ENCODE measurements at places on chromosomes 4 and X.

DNA sequence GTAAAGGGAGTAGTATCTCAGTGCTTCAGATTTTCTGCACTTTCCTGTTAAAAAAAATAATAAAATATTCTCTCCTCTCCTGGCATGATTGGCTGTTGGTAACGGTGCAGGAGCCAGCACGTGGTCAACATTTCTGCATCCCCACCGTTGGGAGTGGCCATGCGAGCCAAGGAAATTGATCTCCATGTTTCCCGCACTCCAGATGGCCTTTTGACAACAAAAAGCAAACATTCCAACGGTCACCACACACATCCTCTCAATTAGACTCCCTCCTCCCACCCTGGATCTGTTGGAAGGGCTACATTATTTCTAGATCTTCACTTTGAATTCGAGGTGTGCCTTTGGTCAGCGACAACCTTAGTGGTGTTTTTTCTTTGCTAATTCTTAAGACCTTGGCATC lies 45.0 kb downstream of the STK32B start:
- peak; percentile 83 for DNase-seq

- DNase-seq, result no peak
Observed at GRCh38 chrX:46793386-46794143, 34.6 kb upstream of the SLC9A7 start.

DNA sequence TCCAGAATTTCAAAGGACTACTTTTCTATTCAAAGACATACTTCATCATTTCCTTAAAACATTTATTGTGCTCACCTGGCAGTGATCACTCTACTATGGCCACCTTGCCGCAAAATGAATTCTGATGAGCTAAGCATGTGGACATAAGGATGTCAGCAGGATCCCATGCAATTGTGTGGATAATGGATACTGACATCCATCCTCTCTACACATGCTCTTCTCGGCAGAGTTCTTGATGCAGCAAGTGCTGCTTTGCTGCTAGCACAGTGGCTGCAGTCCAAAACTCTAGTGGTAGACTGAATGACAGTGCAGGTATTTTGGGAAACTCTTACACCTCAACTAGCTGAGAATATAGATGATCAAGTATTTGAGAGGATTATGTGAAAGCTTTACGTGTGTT lies 168.0 kb downstream of the BANK1 start:
- DNase-seq, result no peak

GRCh38 chrX:135437867-135438733 lies 16.4 kb downstream of the SMIM10L2A start:
- DNase-seq, result no peak

DNA sequence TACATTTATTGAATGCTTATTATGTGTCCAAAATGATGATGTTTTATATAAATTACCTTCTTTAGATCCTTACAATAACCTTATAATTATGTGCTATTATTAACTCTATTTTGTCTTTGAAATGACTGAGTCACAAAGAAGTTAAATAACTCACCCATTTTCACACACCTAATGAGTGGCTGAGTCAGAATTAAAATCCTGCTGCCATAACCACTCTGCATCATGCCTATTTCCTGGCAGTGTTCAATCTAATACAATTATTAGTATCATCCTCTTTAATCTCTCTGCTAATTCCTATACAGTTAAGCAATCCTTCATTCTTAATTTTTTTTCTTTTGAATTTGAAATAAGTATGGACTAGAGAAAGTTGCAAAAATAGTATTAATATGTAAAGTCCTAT lies 342.9 kb downstream of the CFAP299 start:
- DNase-seq, result no peak

DNA sequence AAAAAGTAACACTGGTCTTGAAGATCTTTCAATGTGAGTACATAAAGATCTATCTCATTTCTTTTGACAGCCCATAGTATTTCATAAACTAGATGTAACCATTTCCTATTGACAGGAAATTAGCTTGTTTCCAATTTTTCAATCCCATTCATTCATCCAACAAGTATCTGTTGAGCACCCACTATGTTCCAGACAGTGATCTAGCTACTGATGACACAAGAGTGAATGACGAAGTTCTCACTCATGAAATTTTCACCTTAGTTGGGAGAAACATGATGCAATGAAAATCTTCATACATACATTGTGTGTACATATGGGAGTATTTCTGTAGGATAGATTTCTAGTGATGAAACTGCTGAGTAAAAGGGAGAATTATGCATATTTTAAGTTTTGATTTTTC lies 1.7 kb downstream of the CD38 start:
- DNase-seq, result no peak

DNA sequence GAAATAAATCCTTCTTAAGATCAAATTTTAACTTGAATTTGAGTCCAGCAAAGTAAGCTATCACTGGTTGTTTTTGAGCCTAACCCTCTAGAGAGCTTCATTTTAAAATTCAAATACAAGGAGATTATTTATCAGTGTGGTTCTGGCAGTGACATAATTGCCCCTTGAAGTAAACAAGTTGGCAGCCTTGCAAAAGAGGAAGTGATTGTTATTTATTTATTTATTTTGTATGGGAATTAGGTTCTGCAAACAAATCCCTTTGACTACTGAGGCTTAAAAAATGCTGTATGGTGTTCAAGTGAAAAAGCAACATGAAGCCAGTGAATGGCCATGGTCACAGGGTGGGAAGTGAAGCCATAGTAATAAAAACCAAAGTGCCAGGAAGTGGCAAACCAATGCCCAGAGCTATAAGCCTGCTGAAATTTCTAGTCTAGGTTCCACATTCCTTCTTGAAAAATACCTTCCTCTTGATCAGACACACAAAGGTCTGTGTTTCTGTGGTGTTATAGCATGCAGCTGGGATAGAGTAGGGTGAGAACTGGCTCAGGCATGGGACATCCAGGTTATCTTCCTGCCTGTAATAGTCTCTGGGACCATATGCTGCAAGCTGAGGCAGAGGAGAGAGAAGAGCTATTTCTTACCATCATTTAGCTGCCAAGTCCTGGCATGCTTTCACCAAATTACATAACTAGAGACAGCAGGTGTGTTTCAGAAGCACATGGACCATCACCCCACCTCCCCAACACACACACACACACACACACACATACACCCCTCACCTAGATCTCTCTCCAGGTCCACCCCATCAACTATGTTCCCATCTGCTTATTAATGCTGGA lies 47.1 kb upstream of the TSPAN7 start:
- no peak for DNase-seq

GRCh38 chr4:108172753-108173598 lies 4.2 kb upstream of the LEF1 start:
- peak; percentile 49 for DNase-seq

GRCh38 chrX:137426695-137427425 lies 139.1 kb upstream of the ZIC3 start:
- no peak for DNase-seq

- no peak for DNase-seq
Observed at GRCh38 chr4:88709989-88710388, 12.4 kb upstream of the NAP1L5 start.

DNA sequence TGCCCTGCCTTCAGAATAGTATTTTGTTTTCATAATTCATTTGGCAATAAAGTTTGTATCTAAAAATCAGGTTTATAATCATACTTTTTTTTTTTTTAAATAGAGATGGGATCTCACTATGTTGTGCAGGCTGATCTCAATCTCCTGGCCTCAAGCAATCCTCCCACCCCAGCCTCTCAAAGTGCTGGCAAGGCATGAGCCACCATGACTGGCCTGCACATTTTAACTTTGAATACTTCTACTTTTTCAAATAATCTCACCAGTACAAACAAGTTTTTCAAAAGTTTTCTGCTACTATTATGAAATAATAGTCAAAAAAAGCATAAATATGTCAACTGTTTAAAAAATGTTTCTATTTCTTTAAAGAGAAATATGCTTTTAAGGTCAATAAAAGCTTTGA lies 69.6 kb upstream of the GPR34 start:
- no peak for DNase-seq

DNA sequence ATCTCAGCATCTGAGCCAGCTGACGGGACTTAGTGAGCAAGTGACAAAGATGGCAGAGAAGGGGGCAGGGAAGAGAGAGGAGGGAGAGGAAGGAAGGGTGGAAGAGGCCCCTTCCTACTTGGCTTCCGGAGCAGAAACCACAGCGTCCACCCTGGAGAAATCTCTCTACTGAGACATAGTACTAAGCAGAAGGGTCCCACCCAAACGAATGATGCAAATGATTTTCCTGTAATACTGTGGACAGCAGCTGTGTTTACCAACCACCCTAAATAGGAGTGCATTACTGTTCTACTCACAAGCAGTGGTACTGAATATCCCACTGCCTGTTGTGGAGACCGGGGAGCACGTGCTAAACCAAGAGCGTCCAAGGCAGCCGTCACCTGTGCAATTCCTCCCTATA lies 29.4 kb downstream of the DTHD1 start:
- no peak for DNase-seq

DNA sequence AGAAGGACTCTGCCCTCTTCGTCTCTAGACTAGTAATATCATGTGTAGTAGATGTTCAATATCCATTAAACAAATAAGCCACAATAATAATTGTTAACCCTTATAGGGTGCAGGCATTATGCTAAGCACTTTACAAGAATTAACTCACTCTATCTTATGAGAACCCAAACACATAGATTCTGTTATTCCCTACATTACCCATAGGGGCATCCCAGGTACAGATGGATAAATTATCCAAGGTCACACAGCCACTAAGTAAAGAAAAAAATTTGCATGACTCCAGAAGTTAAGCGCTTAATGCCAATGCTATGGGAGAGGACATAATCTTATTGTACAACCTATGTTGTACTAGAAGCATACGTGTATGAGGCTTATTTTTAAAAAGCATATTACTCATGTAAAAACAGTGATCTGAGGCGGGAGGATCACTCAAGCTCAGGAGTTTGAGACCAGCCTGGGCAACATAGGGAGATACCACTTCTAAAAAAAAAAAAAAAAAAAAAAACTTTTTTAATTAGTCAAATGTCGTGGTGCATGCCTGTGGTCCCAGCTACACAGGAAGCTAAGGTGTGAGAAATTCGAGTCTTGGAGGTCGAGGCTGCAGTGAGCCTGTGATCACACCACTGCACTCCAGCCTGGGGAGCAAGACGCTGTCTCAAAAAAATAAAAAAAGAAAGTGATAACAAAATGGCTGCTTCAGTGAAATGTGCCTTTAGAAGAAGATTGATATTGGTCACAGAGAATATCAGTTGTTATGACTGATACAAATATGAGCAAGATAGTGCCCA lies 13.6 kb downstream of the LDB2 start:
- DNase-seq, result no peak

GRCh38 chrX:471281-471680 lies 84.6 kb upstream of the PPP2R3B start:
- DNase-seq, result no peak

GRCh38 chr4:39237179-39237578 lies 54.9 kb downstream of the WDR19 start:
- DNase-seq, result no peak

- DNase-seq, result no peak
Observed at GRCh38 chrX:104469771-104470170, 96.2 kb upstream of the IL1RAPL2 start.

GRCh38 chr4:88609387-88609786 lies 17.1 kb downstream of the HERC3 start:
- no peak for DNase-seq
